NCI-H2171 (cell line): ENCODE measurements at places on chromosomes 1 and 21.

DNA sequence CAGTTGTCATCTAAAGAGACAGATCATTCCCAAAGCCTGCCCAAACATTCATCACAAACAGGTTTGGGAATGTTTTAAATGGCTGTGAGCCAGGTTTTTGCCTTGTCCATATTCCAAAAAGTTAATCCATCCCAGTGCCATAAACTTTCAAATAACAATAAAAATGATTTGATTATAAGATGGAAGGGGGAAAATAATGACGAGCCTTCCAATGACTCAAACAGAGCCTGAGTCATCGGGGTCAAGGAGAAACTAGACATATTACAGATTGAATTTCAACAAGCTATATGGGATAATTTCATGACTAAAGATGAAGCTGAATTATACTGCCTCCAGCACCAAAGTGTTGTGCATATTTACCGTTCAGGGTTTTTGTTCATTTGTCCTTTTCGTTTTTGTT lies 195.8 kb upstream of the PKN2 start:
- no peak for DNase-seq

- peak; percentile 40 for DNase-seq
These were observed 137.7 kb downstream of the COL11A1 start for GRCh38 chr1:102970496-102971078.

DNA sequence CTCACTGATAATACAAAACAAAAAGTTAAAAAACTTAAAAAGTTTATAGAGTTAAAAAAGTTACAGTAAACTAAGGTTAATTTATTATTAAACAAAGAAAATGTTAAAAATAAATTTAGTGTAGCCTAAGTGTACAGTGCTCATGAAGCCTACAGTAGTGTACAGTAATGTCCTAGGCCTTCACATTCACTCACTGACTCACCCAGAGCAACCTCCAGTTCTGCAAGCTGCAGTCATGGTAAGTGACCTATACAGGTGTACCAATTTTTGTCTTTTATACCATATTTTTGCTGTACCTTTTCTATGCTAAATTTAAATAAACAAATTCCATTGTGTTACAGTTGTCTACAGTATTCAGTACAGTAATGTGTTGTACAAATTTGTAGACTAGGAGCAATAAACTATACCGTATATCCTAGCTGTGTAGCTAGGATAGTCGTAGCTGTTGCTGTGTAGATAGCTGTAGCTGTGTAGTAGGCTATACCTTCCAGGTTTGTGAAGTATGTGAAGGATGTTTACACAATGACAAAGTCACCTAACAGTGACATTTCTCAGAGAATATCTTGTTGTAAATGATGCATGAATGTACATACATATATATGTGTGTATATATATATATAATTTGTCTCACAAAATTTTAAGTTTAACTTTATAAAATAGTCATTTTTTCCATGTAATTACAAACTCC lies 140.2 kb downstream of the TGFB2 start:
- no peak for DNase-seq

- peak; percentile 66 for DNase-seq
These were observed 1.5 kb downstream of the PLK3 start for GRCh38 chr1:44801491-44802305.

DNA sequence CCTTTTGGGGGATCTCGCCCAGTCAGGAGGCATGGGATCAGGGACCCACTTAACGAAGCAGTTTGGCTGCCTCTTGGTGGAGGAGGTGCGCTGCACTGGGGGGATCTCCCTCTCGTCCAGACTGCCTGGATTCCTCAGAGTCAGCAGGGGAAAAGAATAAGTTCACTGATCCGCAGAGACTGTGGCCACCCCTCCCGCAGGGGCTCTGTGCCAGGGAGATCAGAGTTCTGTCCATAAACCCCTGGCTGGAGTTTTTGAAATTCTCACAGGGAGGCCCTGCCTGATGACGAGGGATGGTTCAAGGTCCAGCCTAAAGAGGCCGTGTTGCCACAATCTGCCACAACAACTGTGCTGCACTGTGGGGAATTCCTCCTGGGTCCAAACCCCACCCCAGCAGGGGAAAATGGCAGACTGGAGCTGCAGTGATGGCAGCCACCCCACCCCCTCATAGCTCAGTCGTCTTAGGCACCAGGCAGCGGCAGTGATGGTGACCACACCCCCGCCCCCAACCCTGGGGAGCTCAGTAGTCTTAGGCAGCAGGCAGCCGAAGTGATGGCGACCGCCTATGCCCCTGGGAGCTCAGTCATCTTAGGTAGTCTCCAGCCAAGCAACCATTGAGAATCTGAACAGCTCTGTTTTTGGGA lies 273.8 kb upstream of the USP25 start:
- DNase-seq = no peak

GRCh38 chr1:160076295-160076694 lies 5.0 kb upstream of the KCNJ9 start:
- DNase-seq = no peak

DNA sequence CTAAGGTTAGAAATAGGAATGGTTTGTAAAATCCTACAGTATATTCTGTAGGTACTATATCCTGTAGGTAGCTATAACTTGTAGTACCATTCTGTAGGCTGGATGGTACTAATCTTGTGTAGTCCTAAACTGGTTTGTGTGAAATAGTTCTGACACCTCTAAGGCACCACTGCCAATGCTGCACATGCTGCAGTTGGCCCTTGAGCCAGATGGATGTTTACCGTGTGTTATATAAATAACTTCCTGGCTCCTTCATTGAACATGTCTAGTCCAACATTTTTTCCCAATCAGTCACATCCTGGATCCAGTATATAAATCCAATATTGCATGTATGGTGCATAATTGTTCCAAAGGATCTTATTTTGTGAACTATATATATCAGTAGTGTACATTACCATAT lies 89.5 kb upstream of the GNG4 start:
- DNase-seq = no peak

GRCh38 chr1:46677339-46677738 lies 5.7 kb downstream of the TEX38 start:
- DNase-seq = no peak

DNA sequence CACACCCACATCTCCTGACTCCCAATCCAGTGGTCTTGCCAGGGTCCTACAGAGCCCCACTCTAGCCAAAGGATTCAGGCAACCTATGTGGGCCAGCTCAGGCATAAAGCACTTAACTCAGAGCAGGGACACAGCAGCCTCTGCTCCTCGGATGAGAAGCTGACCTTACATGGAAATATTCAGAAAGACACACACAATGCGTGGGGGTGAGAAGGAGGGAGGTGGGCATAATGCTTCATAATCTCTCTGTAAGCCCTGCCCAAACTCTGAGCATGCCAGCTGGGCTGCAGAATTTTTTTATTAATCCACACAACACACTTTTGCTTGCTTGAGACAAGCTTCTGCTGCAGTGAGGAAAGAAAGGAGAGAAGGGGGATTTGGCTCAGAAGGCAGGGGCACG lies 21.6 kb downstream of the KCND3 start:
- DNase-seq = no peak

DNA sequence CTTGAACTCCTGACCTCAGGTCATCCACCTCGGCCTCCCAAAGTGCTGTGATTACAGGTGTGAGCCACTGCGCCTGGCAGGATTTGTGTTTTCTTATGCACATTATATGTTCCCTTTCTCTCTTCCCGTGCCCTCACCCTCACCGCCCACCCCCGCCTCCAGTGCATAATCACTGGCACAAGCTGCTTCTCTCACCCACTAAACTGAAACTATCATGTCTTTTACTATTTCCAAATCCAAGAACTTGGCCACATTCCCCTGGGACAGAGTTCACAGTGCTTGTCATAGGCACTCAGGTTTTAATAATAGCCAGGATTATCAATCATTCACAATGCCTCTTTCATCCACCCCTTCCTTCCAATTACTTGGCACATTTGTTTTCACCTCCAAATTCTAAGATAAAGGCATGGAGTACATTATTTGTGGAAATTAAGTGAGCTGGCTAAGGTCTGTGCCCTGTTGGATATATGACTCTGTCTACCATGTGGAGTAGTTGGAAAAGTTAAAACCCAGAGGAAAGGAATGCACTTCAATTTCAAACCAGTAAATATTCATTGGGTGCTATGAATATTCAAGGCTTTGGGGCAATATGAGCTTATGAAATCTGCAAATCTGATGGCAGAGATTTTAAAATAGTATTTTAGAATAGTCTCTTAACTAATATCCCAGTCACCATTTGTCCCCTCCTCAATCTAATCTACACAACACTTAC lies 17.6 kb upstream of the MAPKAPK2 start:
- DNase-seq = no peak

DNA sequence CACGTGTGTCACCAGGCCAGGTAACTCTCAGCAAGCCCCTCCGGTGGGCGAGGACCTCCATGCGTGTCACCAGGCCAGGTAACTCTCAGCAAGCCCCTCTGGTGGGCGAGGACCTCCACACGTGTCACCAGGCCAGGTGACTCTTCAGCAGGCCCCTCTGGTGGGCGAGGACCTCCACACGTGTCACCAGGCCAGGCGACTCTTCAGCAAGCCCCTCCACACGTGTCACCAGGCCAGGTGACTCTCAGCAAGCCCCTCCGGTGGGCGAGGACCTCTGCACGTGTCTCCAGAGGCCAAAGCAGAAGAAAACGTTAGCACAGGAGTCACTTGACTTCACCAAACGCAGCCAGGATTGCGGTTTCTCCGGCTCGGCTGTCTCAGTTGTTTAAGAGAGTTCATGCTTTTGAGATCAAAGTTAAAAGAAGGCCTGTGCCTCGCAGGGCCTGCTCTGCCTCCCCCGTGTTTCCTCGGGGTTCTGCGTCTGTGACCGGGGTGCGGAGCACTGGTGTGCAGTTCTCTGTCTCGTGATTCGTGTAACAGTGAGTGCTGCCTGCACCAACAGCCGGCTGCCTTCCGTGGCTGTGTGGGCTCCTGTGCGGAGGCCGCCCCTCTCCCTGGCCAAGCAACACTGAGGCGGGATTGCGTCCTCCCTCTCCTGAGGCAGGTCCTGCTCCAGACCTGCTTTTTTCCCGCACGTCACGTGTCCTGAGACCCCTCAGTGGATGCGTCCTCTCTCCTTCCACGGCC lies 56.6 kb downstream of the PRKCZ start:
- no peak for DNase-seq

- no peak for DNase-seq
These were observed 63.3 kb upstream of the PARP1 start for GRCh38 chr1:226470921-226471866.

GRCh38 chr1:93824834-93825233 lies 54.2 kb downstream of the DNTTIP2 start:
- DNase-seq = no peak

GRCh38 chr1:162070825-162071224 lies 1.3 kb downstream of the NOS1AP start:
- DNase-seq = no peak

- no peak for DNase-seq
These were observed 319.4 kb downstream of the TGFB2 start for GRCh38 chr1:218664385-218665170.

GRCh38 chr1:234108921-234109320 lies 204.4 kb downstream of the SLC35F3 start:
- DNase-seq = no peak

- peak; percentile 82 for DNase-seq
These were observed 20.4 kb upstream of the TARBP1 start for GRCh38 chr1:234499119-234499942.

DNA sequence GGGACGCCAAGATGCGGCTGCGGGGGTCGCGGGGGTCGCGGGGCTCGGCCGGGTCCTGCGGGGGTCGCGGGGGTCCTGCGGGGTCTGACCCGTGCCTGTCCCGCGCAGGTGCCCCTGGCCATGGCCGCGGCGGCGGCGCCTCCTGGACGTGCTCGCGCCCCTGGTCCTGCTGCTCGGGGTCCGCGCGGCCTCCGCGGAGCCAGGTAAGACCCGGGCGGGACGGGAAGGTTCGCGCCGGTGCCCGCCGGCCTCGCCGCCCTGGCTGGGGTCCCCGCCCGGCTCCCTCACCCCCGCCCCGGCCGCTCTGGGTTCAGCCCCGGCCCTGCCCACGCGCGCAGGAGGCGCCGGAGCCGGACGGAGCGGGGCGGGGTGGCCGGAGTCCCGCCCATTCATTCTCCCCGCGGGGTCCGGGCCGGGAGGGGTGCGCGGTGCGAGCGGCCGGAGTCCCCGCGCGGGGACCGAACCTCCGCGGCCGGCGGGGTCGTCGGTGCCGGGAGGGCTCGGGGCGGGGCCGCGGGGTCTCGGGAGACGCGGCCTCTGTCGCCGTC lies 380 bp downstream of the COL18A1 start:
- DNase-seq = no peak

GRCh38 chr1:97593192-97593591 lies 327.6 kb downstream of the DPYD start:
- DNase-seq = no peak

GRCh38 chr1:65002508-65003315 lies 36.4 kb upstream of the JAK1 start:
- DNase-seq = no peak
